Breast epithelium (tissue), 4 donors: ENCODE measurements at places on chromosomes 4 and X.

DNA sequence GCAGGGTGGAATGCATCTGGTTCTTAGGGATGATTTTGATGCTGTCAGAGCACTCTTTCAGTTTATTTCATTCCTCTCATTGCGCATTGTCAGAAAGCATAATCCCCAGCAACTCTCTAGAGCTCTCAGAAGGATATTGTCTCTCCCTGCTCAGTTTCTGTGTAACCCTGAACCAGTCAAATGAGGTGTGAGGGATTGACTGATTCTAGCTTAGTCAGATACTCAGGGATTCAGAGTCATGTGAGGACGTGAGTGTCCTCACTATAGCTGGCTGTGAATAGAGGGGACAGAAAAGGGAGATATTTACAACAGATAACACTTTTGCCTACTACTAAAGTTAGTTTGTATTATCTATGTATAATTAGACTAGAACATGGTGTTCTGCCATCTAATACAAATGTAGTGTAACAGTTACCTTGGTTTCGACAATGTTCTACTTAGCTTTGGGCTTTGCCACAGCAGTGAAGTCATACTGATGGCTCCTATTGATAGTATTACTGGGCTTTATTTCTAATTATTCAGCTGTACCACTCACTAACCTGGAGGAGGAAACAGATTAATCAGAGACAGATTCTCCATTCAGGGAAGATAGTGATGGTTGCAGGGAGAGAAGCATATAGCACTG, 19.5 kb downstream of the AP1AR start:
- DNase-seq: no peak
- no peaks in the 10 kb centered on the region for H3K27me3 ChIP-seq
- no peaks in the 10 kb centered on the region for H3K36me3 ChIP-seq
- H3K4me1 ChIP-seq: no peaks in the 10 kb centered on the region
- no peak overlapping the region for H3K4me3 ChIP-seq
- H3K27ac ChIP-seq: no peak overlapping the region

GRCh38 chr4:48813964-48814363, 16.9 kb upstream of the OCIAD1 start:
- no peaks in the 10 kb centered on the region for H3K4me1 ChIP-seq
- no peaks in the 10 kb centered on the region for H3K36me3 ChIP-seq
- H3K4me3 ChIP-seq: no peak overlapping the region
- no peak overlapping the region for H3K27ac ChIP-seq
- no peak for DNase-seq

DNA sequence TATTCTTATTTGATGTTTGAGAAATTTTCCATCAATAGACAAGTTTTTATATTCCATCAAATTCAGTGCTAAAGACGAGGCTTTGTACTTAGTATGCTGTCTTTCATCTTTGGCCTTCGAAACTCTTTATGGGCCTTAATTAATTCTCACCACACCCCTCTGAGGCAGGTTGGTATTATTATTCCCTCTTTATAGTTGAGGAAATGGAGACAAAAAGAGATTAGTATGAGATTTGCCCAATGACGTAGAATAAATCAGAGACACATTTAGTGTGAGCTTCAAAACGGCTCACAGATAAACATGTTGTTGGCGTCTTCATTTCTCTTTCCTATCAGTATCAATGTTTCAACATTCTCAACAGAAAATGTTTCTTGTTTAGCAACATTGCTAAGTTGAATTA, 35.9 kb upstream of the PTPN13 start:
- no peak overlapping the region for H3K27ac ChIP-seq
- H3K36me3 ChIP-seq: no peaks in the 10 kb centered on the region
- DNase-seq: no peak
- no peaks in the 10 kb centered on the region for H3K4me1 ChIP-seq

DNA sequence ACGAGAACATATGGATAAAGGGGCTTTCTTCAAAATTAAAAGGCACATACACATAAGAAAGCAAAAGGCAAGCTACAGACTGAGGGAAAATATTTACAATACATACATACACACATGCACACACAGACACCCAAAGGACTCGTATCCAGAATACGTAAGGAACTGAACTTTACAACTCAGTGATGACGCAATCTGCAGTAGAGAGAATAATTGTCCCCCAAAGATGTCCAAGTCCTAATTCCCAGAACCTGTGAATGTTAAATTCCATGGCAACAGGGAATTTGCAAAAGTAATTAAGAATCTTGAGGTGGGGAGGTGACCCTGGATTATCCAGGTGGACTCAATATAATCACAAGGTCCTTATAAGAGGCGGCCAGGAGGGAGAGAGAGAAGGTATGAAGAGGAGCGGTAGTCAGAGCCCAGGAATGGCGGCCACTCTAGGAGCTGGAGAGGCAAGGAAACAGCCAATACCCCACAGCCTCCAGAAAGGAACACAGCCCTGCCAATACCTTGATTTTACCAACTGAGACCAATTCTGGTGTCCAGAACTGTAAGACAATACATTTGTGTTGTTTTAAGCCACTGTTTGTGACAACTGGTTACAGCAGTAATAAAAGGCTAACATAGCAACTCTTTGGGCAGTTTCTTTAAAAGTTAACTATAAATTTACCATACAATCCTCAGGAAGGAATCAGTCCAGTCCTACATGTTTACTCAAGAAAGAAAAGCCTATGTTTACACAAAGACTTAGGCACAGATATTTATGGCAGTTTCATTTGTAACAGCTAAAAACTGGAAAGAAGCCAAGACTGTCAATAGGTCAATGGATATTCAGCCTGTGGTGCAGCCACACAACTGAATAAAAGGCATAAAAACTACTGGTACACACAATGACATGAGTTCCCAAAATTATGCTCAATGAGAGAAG, 27.3 kb upstream of the STS start:
- no peak overlapping the region for H3K4me3 ChIP-seq
- no peaks in the 10 kb centered on the region for H3K27me3 ChIP-seq
- no peaks in the 10 kb centered on the region for H3K36me3 ChIP-seq

- H3K27me3 ChIP-seq: no peaks in the 10 kb centered on the region
- no peaks in the 10 kb centered on the region for H3K4me1 ChIP-seq
- H3K36me3 ChIP-seq: no peaks in the 10 kb centered on the region
- no peak for DNase-seq
- no peak overlapping the region for H3K4me3 ChIP-seq
Measured at GRCh38 chrX:119134466-119134865, 6.9 kb upstream of the KIAA1210 start.

GRCh38 chrX:42797651-42798269, 19.8 kb upstream of the PPP1R2C start:
- no peak overlapping the region for H3K27ac ChIP-seq
- no peak for DNase-seq
- H3K36me3 ChIP-seq: no peaks in the 10 kb centered on the region
- H3K27me3 ChIP-seq: no peaks in the 10 kb centered on the region
- H3K4me1 ChIP-seq: no peaks in the 10 kb centered on the region
- H3K4me3 ChIP-seq: no peak overlapping the region

- H3K4me3 ChIP-seq: no peak overlapping the region
- no peak overlapping the region for H3K27ac ChIP-seq
- H3K36me3 ChIP-seq: no peaks in the 10 kb centered on the region
- DNase-seq: no peak
Measured at GRCh38 chrX:20015422-20015821, 24.6 kb upstream of the BCLAF3 start.

DNA sequence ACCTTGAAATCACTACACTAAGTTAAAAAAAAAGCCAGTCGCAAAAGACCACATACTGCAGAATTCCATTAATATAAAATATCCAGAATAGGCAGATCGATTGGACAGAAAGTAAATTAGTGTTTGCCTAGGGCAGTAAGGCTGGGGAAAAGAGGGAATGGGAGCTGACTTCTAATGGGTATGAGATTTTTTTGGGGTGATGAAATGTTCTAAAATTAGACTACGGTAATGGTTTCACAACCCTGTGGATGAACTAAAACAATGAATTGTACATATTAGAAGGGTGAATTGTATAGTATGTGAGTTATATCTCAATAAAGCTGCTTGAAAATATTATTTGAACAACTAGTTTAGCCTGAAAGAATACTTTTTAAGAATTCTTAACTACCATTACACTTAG, 6.7 kb upstream of the GPRIN3 start:
- no peaks in the 10 kb centered on the region for H3K36me3 ChIP-seq
- no peaks in the 10 kb centered on the region for H3K4me1 ChIP-seq
- no peak for DNase-seq
- no peaks in the 10 kb centered on the region for H3K27me3 ChIP-seq
- H3K4me3 ChIP-seq: no peak overlapping the region
- H3K27ac ChIP-seq: no peak overlapping the region

- H3K27me3 ChIP-seq: no peaks in the 10 kb centered on the region
- peak overlapping the region; percentile 63 for H3K4me3 ChIP-seq
- no peaks in the 10 kb centered on the region for H3K36me3 ChIP-seq
- peak; percentile 49 for DNase-seq
- peak overlapping the region; percentile 96 for H3K27ac ChIP-seq
Measured at GRCh38 chrX:74420196-74421035, 877 bp upstream of the SLC16A2 start.

DNA sequence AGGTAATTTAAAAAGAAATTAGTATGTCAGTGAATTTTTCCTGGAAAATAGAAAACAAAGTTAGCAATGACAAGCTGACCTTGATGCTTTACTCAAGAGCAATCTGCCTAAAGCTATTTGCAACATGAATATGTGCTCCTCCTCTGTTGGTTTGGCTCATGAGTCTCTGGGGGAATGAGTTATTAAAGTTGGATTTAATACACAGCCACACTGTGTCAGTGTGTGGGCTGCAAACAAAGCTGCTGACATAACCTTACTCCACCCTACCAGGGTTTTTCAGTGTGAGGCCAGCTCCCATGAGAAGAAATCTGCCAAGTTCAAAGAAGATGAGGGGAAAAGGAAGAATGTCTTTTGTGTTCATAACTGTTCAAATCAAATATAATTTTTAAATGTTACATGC, 280.5 kb downstream of the TLL1 start:
- H3K27me3 ChIP-seq: no peaks in the 10 kb centered on the region
- H3K27ac ChIP-seq: no peak overlapping the region
- no peak overlapping the region for H3K4me3 ChIP-seq
- no peaks in the 10 kb centered on the region for H3K36me3 ChIP-seq

- DNase-seq: no peak
- peaks cover 45% of the 10 kb centered on the region for H3K27me3 ChIP-seq
- H3K27ac ChIP-seq: no peak within 1 kb of the TSS
- H3K36me3 ChIP-seq: no peaks in the 10 kb centered on the region
- H3K4me1 ChIP-seq: no peaks in the 10 kb centered on the region
Measured at GRCh38 chrX:71111141-71111843, at the start of gene IL2RG. Gene IL2RG (minus strand): TSS chrX:71111577. CDS start chrX:71111539, 38 bp downstream.

- H3K27me3 ChIP-seq: no peaks in the 10 kb centered on the region
- no peaks in the 10 kb centered on the region for H3K4me1 ChIP-seq
- H3K36me3 ChIP-seq: no peaks in the 10 kb centered on the region
Measured at GRCh38 chr4:176340871-176341685, 21.3 kb downstream of the SPCS3 start.

DNA sequence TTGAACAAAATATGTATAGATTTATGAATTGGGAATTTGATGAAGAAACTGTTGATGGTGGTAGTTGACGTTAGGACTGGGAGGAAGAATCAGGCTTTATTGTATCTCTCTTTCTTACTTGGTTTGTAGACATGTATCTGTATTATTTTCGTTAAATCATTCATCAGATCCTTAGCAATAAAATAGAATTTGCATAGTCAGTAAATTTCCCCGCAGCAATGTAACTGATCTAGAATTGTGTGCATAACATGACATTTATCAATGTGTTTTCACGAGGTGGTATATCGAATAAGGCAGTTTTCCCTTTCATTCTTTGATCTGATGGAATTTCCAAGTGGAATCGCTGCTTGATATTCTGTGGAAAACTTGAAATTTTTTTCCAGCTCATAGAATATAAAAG, 308.8 kb downstream of the SPRY1 start:
- H3K27ac ChIP-seq: no peak overlapping the region
- H3K27me3 ChIP-seq: no peaks in the 10 kb centered on the region
- H3K4me1 ChIP-seq: no peaks in the 10 kb centered on the region
- H3K36me3 ChIP-seq: no peaks in the 10 kb centered on the region

DNA sequence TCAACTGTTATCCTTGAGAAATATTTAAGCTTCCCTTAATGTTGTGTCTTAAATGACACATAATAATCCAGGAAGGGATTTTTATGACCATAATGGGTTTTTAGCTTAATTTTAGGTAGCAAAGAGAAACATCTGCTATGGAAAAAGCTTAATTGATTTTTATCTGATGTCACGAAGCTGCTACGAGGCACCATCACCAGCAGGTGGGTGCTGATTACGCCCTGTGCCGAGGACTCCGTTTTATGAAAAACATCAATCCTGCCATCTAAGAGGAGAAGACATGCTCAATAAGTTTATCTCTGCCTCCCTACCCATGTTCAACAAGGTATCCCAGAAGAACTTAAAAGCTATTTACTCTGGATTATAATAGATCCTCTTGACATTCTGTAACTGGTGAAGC, 280.6 kb upstream of the ZFP42 start:
- H3K36me3 ChIP-seq: no peaks in the 10 kb centered on the region
- H3K27me3 ChIP-seq: no peaks in the 10 kb centered on the region
- no peak for DNase-seq

- H3K27ac ChIP-seq: no peak overlapping the region
- H3K27me3 ChIP-seq: no peaks in the 10 kb centered on the region
- H3K4me3 ChIP-seq: no peak overlapping the region
Measured at GRCh38 chr4:66572949-66573348, 902.7 kb upstream of the EPHA5 start.

DNA sequence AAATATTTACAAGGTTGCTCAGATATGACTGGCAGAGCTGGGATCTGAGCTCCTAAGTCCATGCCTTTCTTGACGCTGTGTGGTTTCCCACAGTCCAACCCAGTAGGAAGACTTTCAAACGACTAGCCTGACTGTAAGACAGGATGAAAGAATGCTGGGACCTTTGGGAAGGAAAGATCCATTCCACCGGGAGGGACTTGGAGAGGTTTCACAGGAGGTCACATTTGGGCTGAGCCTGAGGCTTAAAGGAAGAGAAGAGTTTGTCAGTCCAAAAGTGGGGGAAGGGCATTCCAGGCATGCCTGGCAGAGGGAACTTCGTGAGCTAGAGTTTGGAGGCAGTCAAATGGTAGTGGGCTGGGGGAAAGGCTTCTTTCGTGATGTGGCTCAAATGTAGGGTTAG, 1.5 kb downstream of the STARD8 start:
- no peaks in the 10 kb centered on the region for H3K36me3 ChIP-seq
- H3K27ac ChIP-seq: peak overlapping the region; percentile 22
- H3K4me3 ChIP-seq: no peak overlapping the region
- no peaks in the 10 kb centered on the region for H3K4me1 ChIP-seq
- H3K27me3 ChIP-seq: peaks cover 54% of the 10 kb centered on the region
- no peak for DNase-seq

DNA sequence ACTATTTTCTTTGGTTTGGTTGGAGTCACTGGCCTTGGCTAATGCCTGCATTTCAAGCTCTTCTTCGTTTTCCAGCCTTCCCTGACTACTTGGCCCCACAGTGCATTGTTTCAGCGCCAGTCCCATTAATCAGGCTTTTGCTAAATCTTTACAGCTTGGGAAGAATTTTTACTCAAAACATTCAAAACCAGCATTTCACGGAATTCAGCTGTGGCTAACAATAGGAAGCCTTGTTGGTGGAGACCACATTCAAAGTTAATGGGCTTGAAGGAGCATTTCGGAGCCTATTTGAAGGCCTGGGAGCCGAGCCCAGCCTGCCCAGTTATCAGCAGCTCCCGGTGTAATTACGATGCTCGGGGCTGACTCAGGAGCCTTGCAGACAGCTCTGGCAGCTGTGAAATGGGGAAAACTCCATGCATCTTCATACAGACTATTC, 30.8 kb upstream of the VCX2 start:
- DNase-seq: no peak
- H3K36me3 ChIP-seq: no peaks in the 10 kb centered on the region
- H3K27ac ChIP-seq: no peak overlapping the region
- no peaks in the 10 kb centered on the region for H3K4me1 ChIP-seq
- no peak overlapping the region for H3K4me3 ChIP-seq
